ENCODE measurements at places on chromosomes 2 and 18.

DNA sequence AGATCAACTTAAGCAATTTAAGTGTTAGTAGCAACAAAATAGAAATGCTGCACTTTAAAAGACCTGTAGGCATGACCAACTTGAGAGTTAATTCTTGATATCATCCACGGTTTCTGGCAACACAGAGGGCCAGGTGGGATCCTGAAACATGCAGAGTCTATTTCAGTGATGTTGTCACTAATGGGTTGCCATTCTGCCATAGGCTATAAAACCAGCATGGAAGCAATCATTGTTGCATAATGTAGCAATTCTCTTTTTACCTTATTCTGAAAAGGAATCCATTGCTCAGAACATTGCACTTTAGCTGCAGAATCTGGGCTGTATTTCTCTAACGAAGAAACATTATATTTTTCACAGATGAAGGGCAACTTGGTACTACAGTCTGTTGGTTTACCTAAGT lies 53.9 kb upstream of the CD302 start:
- DNase-seq = no peak

- DNase-seq = no peak
Observed at GRCh38 chr2:39124746-39125057, 3.9 kb upstream of the SOS1 start.

- DNase-seq = no peak
Observed at GRCh38 chr2:222042666-222043065, 256.1 kb downstream of the PAX3 start.

DNA sequence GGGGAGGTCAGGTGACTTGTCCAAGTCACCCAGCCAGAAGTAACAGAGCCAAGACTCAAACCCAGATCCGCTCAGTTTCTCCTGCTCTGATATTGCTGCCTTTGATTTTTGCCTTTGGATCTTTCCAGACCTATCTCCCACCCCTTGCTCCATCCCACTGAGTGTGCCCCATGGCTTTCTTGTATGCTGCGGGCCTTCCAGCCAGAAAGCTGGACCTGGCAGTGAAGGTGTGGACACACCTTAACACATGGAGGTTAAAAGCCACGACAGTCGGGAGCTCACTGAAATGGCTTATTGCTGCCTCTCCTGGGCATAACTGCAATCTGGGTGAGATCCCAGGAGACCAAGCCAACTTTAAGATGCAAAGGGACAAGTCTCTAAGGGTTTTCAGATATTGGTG lies 86.7 kb downstream of the LONRF2 start:
- no peak for DNase-seq

DNA sequence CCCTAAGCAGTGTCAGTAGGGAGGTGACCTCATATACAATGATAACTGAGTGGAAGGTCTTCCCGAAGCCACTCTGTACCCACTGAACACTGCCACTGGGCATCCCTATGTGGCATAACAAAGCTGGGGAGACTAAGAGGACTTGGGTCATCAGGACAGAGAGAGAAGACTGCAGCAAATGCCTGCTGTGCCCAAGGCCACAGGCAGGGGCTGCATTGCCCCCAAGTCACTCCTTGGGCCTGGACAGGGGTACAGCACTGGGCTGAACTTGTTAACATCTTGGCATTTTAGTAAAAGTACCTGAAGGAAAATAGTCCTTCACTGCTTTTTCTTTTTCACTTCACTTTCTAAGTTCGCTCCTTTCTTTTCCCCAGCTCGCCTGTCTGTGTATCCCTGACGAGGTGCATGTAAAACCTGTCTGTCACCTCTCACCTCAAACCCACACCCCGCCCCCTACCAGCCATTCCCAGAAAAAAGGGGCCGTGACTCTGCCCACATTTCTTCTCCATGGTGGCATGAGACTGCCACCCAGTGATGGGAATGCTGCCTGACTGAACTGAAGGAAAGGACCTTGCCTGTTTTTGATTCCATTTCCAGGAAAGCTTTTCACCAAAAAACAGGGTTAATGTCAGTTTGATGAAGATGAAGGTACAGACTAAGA lies 62.9 kb downstream of the MTHFD2 start:
- DNase-seq = no peak

DNA sequence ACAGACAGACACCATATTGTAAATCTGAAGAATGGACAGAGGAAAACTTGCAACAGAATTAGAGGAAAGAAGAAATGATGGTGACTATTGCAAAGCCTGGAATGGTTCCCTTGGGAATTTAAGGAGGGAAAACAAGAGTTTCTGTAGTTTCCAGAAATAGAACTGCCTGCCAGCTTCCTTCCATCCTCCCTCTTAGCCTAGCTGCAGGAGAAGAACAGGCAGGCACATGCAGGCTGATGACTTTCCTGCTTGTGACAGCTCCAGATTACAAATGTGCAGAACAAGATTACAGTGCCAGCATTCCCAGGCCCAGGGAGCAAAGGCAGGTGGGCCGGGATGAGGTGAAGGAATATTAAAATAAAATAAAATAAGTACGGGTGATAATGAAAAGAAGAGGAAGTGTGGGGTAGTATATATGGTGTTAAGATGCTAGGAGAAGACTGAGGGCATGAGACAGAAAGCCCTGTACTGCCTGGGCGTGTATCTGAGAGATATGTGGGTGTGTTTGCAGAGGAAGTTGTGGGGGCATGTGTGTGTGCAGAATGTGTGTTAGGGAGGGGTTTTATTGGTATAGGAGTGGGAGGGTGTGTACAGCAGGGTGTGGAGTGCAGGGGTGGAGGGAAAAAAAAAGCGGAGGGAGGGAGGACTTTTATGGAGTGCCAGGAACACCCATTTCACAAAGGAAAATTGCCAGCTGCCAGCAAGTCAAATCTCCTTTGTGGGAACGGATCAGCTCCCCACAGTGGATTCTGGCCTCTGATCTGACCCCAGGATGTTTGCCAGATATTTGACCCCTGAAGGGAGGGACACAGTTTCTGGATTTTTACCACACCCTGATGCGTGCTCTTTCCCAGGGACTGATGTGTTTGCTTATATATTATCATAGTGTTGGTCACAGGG lies 43.9 kb upstream of the NEMP2 start:
- DNase-seq = no peak

Measured in NCI-H2029 (cell line).